ENCODE measurements at places on chromosomes 6 and 20.

- peak; percentile 42 for DNase-seq
Observed at GRCh38 chr6:124795643-124796463, 166.4 kb upstream of the RNF217 start.

GRCh38 chr20:47316776-47317126, 39.7 kb downstream of the ZMYND8 start:
- DNase-seq = no peak

DNA sequence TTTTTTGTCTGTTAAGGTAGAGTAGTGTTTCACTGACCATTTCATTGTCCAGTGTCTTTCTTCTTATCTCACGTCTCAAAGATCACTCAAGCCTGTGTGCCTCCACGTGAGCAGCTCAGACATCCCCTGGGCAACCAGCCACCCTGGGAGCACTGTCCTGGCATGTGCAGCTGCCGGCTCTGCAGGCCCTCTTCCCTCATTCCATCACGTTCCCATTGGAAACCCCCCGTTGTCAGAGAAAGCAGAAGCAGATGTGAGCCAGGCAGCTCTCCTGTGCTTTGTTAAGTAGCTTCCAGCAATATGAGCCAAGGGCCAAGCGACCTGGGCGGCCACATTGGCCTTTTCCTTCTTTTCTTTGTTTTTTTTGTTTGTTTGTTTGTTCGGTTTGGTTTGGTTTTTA, 233.2 kb upstream of the SYNDIG1 start:
- no peak for DNase-seq

DNA sequence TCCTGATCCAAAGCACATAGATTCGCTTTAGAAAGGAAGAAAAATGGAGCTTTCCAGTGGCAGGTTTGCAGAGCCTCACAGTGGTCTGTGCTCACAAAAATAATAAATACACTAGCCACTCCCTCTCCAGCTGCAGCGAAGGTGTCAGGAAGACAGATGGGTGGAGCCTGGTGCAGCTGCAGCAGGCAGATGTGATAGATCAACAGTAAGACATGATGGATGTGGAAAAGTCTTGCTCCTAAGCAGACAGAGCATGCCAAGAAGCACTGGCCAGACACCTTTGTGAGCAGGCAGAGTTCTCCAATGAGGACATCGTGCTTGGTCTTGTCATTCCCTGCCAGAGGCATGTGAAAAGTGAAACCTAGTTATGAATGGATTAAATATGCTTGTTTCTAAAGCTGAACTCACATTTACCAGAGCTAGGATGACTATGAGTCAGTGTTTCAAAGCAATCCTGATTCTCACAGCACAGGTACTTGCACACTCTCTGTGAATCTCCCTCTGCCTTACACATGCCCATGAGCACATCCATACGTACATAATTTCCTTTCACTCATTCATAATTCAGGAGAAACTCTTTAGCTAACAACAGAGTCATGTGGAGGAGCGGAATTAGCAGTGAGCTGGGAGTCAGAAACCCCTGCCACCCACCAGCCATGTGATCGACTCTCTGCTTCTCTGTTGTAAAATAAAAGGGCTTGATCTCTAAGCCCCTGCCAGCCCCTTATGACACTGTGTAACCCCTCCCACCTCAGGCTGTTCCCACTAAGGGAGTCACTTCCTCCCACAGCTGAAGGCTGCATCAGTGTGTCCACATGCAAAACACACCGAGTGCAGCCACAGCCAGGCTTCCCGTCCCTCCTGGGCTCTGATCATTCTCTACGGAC, 111.2 kb downstream of the SCML4 start:
- DNase-seq = no peak

DNA sequence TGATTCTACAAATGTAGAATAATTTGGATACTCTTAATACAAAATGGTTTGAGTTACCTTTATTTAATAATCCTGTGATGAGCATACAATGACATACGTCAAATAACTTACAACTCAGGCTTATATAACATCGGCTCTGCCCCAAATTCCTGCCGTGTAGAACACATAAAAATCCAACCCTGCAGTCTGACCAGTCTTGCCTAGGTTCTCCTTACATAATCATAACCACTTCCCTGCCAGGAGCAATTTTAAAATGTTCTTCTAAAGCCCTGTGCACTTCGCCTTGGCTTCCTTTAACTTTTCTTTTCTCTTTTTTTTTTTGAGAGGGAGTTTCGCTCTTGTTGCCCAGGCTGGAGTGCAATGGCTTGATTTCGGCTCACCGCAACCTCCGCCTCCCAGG, 16.2 kb upstream of the IER3 start:
- no peak for DNase-seq

GRCh38 chr6:52303178-52303577, 18.6 kb upstream of the MCM3 start:
- no peak for DNase-seq

DNA sequence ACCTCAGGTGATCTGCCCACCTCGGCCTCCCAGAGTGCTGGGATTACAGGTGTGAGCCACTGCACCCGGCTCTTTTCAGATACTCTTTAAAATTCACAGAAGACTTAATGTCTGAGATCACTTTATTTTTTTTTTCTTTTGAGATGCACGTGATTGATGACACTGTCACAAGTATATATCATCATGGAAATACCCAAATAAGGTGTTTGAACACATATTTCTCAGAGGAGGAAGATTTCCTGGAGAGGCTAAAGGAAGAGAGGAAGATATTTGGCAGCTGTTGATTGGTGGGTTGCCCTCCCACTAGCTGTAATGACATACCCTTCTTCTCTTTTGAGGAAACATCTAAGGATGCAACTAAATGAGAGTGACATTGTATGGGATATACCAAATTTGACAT, 225.9 kb upstream of the CITED2 start:
- DNase-seq = no peak

GRCh38 chr6:5335020-5335419, 73.7 kb downstream of the FARS2 start:
- no peak for DNase-seq

GRCh38 chr20:37856932-37857660, 45.8 kb upstream of the VSTM2L start:
- no peak for DNase-seq

- no peak for DNase-seq
Observed at GRCh38 chr6:24064106-24064505, 61.9 kb upstream of the NRSN1 start.

All from H4 (cell line).